Activated T-helper 17 cell treated with anti-CD3 and anti-CD28 coated beads, Interleukin-2, amount 50 U/mL, for 72 hours (primary cell): ENCODE measurements at places on chromosomes 1 and 21. TPM values are rescaled to one million over a fixed set of nuclear protein-coding genes. Genes with fewer than 3 reads are reported as not detected.

RIMKLA gene
- 6.4 TPM for total RNA-seq

TNFSF18 gene
- total RNA-seq = not detected

TNNI3K gene
- total RNA-seq = 1.2 TPM

MORN1 gene
- 5.3 TPM for total RNA-seq

ZNF436 gene
- 10.7 TPM for total RNA-seq

RCAN3 gene
- total RNA-seq = 54.6 TPM
